ENCODE measurements at places on chromosomes 5 and 9.

- no peak for DNase-seq
Measured at GRCh38 chr5:5575461-5575860, 153.0 kb downstream of the ICE1 start.

DNA sequence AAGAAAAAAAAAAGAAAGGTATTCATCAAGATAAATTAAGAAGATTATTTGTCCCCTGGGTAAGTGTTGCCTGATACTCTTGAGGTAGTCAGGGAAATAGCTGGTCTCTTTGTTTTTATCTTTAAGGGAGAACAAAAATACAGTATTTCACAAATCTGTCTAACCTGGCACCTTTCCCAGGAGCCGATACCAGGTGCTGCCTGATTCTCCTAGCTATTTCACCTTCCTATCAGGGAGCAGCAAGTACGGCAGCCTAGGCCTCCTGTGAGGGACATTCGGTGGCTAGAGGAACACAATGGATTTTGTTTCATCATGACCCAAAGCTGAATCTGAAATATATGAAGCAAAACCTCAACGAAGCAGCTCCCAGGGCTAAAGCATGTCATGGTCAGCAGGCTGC, 86.0 kb downstream of the TARS1 start:
- no peak for DNase-seq

DNA sequence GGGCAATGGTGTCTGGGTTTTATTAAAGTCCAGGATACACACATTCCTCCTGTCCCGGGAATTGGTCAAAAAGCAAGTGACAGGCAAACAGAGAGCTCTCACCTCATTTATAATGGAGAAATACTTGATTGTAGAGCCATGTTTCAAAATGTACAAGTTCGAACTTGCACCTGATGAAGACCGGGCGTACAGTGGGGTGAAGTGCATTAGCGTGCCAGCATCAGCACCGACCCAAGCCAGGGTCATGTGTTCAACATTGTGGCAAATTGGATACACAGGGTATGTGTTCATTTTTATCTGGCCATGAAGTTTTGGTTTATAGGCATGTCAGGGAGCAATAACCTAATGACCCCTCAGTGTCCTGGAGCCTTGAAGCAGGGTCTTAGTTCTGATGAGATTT, 472.5 kb downstream of the IRX1 start:
- no peak for DNase-seq

GRCh38 chr9:121593066-121593465, 58.4 kb upstream of the DAB2IP start:
- no peak for DNase-seq

- DNase-seq: no peak
Measured at GRCh38 chr9:22228542-22228941, 218.1 kb upstream of the DMRTA1 start.

DNA sequence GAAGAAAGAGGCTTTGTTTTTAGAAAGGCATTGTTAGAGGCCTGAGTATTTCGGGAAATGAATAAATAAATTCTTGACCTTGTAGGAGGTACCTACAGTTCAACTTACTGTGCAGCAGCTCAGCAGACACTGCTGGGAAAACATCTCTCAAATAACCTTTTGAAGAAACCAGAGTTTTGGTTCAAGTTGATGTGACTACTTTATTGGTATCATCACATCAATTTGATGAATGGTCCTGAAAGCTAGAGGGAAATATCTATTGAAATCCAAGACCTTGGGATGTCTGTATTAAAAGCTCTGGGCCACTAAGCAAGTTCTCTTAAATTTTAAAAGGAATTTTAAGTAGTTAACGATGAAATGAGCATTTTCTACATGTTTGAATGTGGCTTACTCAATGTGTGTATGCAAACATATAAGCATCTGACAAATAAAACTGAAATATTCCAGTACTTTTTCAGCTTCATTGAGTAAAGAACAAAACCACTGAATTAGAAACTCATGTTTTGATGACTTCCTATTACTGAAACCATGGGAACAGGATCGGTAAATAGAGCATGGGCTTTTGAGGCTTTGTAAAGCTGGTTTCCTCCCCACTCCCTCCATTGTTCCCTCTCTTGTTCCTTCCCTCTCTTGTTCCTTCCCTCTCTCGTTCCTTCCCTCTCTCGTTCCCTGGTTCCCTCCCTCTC, 36.7 kb downstream of the SLC27A6 start:
- DNase-seq: no peak

GRCh38 chr5:116038817-116039216, 6.5 kb downstream of the ARL14EPL start:
- DNase-seq: no peak

DNA sequence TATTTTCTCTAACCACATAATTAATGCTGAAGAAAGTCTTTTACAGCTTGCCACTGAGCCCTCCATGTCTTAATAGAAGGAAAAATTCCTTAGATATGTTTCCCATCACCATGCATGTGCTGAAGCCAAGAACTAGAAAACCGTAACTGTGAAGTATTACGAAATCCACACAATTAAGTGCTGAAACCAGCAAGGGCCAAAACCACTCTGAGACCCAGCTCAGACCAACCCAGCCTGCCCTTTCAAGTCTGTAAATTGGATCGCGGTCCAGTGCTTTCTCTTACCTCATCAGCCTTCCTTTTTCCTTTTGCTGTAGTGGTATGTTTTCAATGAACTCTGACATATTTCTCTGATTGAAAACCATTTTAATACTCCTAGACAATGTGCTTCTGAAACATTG, 26.3 kb downstream of the SEMA5A start:
- no peak for DNase-seq

GRCh38 chr5:134411546-134412266, at the start of gene CDKN2AIPNL:
CDKN2AIPNL (minus strand) TSS chr5:134411881; CDS start chr5:134411854, 27 bp downstream.
- DNase-seq: peak; percentile 84

- DNase-seq: no peak
Measured at GRCh38 chr5:106172681-106173532, 1497.8 kb downstream of the EFNA5 start.
